ENCODE measurements at places on chromosomes 5 and 9. TPM values are rescaled to one million over a fixed set of nuclear protein-coding genes. Genes with fewer than 3 reads are reported as not detected.

NFIB gene
- total RNA-seq: 9.4 TPM

CATSPER3 gene
- total RNA-seq: 0.39 TPM

NEUROG1 gene
- total RNA-seq: not detected

STXBP1 gene
- total RNA-seq: 39.6 TPM

TMEM215 gene
- total RNA-seq: 3.0 TPM

TAF11L10 gene
- not detected for total RNA-seq

TAL2 gene
- not detected for total RNA-seq

BSPRY gene
- not detected for total RNA-seq

ACOT12 gene
- total RNA-seq: not detected

TCF7 gene
- 2.6 TPM for total RNA-seq

CDC25C gene
- total RNA-seq: 1.6 TPM

N4BP3 gene
- 0.75 TPM for total RNA-seq

FAXDC2 gene
- total RNA-seq: 3.6 TPM

LCN1 gene
- not detected for total RNA-seq

SPOCK1 gene
- 71.0 TPM for total RNA-seq

ORM1 gene
- not detected for total RNA-seq

GRCh38 chr9:36855448-36856315, 178.4 kb downstream of the PAX5 start:
- DNase-seq: no peak

DNA sequence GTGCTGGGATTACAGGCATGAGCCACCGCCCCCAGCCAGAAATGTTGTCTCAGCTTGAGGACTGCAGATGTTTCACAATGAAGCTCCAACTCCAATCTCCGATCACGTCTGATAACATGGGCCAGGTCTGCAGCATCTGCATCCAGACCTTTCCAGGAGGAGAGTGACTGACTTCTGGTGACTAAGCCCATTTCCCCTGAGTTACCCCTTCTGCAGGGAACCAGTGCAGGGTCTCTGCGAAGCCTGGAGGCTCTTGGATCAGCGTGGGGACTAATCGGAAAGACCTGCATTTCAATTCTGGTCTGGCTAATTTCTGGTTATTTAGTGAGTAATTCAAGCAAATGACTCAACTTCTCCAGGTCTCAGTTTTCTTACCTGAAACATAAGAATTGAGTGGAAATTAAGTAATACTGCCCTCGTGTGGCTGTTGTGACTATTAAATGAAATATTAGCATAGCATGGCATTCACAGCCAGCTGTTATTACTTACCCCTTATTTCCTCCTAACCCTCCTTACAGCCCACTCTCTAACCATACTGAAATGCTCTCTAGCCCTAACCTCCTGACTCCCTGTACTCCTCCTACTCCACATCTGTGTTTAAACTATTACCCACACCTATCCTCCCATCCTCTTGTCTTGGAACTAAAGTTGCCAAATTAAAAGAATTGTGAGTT, 2.2 kb upstream of the GNPDA1 start:
- peak; percentile 68 for DNase-seq

- no peak for DNase-seq
Observed at GRCh38 chr9:106616026-106616425, 246.9 kb upstream of the ZNF462 start.

DNA sequence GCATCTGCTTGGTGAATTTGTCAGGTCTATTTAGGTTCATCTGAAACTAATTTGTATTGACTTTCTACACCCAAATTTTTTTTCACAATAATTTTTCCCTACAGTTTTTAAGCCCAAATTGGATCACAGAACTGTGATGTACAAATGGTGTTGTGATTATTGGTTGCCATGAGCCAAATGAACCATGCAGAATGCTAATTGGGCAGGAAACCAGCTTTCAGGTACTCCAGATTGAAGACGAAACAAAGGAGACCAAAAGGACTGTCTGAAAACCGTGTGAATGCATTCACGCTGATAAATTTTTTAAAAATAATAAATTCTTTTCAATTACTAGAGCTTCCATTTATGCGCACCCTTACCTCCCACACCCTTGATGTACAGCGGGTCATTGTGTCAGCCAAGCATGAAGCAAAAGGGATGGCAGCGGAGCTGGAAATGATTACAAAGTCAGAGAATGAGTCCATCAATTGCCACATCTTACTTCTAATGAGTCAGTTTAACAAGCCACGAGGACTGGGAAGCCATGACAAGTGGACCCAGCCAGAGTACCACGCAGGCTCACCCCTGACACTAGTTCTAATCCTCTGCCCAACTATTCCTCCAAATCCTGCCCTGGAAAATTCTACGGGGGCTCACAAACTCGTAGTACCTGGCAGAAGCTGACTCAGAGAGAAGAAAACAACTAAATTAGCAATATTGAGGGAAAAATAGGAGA, 66.5 kb downstream of the SEMA6A start:
- DNase-seq: no peak

DNA sequence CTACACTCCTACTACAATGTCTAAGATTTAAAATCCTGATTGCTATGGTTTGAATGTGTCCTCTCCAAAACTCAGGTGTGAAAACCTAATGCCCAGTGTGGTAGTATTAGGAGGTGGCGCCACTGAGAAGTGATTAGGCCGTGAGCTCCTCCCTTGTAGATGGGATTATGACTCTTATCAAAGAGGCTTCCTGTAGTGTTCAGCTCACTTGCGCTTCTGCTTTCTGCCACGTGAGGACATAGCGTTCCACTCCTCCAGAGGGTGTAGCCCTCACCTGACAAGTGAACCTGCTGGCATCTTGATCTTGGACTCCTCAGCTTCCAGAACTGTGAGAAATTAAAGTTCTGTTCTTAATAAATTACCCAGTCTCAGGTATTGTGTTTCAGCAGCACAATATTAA, 33.0 kb upstream of the WHRN start:
- no peak for DNase-seq

DNA sequence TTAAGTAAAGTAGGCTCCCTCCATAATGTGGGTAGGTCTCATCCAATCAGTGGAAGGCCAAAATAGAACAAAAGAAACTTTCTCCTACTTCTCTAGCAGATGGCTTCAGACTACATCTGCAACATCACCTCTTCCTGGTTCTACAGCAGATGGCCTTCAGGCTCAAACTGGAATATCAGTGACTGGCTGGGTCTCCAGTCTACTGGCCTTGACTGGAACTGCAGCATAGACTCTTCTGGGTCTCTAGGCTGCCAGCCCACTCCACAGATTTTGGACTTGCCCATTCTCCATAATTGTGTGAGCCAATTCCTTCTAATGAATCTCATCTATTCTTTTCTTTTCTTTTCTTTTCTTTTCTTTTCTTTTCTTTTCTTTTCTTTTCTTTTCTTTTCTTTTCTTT, 64.8 kb downstream of the ACER2 start:
- DNase-seq: no peak

GRCh38 chr5:96816991-96817390, 9.2 kb upstream of the ERAP1 start:
- no peak for DNase-seq

- DNase-seq: peak; percentile 94
Observed at GRCh38 chr9:98575379-98576346, 133.1 kb downstream of the GABBR2 start.

- peak; percentile 78 for DNase-seq
Observed at GRCh38 chr9:94675008-94675881, 35.9 kb upstream of the FBP1 start.

DNA sequence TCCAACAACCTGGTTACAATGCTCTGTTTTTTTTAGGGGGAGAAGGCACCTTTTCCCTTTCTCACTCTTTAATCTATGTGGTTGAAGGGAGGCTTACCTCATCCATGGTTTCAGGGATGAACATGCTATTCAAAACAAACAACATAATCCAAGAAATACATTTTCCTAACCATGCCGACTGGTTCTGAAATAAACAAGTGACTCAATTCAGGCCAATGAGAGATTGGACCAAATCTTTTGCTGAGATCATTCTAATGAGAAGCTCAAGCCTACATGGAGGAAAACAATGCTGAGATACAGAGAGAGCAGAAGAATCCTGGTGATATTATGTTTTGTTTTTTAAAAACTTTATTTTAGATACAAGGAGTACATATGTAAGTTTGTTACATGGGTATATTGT, 46.8 kb upstream of the ELL2 start:
- no peak for DNase-seq

DNA sequence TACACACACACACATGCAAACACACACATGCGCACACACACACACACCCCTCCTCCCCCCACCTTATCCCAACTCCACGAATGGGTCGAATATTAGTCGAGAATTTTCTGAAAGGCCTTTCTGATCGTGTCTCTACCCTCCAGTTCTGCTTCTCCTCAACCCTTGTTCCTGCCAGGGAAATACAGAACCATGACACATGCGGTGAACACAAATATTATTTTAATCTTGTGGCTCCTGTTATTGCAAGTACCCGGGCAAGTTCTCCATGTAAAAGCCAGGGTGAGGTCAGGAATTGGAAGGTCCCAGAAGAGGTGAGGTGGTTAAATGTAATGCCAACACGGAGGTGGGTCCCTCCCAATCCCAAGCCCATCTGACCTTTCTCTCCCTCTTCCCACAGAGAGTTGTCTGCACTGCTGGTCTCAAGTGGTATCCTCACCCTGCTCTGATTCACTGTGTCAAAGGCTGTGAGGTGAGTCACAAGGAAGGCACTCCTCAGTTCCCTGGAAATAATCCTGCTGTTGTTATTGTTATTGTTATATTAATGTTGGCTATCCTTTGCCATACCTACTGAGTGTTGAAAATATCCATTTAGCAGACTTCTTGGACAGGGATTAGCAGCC, 223.7 kb downstream of the PAPPA start:
- DNase-seq: peak; percentile 77

GRCh38 chr5:107955321-107955720, 284.6 kb upstream of the EFNA5 start:
- no peak for DNase-seq

DNA sequence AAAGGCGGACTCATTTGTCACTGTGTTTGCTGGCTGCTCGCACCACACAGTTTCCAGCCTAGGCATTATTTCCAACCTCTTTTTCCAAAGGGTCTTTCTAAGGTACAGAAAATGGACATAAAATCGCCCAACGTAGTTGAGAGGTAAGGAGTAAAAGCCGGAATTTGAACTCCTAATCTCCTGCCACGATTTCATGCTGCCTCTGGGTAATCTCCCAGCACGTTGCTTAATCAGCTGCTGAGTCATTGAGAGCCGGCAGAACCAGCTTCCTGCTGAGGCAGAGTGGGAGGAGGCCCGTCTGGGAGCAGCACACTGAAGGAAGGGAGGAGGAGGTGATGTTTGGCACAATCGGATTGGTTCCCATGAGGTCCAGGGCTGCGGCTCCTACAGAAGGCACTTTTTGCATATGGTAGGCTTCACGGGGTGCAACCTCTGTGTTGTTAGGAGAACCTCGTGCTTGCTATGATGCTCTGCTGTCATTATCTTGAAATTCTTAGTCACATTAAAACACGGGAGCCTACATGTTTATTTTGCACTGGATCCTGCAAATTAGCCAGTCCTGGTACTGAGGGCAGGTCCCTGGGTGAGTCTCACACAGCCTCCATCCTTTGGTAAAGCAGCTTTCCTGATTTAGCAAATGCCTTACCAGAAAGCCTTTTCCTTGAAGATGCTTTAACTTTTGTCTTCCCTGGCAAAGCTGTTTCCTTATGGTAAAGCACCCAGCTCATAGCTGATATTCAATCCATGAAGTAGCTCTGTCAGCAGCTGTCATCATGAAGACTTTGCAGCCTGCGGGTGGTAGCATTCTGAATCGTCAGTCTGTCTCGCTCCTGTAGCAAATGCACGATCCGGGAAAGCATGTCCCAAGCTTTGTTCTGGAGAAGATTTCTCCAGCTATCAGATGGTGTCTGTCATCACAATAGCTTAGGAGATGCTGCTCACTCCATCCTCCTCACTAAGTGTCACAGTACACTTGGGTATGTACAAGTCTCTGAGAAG, 191.6 kb upstream of the MSX2 start:
- DNase-seq: peak; percentile 96

- no peak for DNase-seq
Observed at GRCh38 chr5:76144513-76145274, 61.5 kb downstream of the SV2C start.

- DNase-seq: no peak
Observed at GRCh38 chr9:97506306-97506705, 4.8 kb downstream of the TMOD1 start.

GRCh38 chr9:130938652-130939404, at the start of gene FIBCD1:
Gene FIBCD1 (minus strand): TSS chr9:130939247. CDS start chr9:130938607, 640 bp downstream.
- DNase-seq: peak; percentile 18

- DNase-seq: no peak
Observed at GRCh38 chr5:80960531-80961375, 590 bp downstream of the RASGRF2 start.

GRCh38 chr9:75979362-75979761, 88.9 kb downstream of the PCSK5 start:
- DNase-seq: no peak

- peak; percentile 70 for DNase-seq
Observed at GRCh38 chr5:127112347-127112864, 39.1 kb upstream of the C5orf63 start.

DNA sequence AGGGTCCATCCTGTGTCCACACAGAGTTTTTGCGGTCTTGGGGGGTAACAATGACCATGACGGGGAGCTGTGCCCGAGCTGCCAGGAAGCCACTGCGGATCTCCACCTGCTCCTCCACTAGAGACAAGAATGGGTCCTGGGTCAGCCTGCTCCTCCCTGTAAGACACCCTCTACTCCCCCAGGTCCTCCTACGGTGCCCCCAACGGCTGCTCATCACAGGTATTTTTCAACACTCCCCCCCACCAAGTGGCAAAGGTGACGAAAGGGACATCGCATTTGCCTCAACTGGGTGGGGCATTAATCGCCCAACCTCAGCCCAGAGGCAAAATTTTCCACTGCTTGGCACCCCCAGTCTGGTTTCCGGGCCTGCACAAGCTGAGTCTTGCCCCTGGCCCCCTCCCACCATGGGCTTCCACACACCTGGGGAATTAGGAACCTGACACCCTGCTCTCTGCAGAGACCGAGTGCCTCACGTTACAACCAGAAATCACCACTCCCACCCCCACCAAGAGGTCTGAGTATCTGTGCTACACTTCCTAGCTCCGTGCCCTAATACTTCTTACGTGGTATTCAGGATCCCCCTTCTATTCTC, 9.6 kb downstream of the NOL6 start:
- no peak for DNase-seq

DNA sequence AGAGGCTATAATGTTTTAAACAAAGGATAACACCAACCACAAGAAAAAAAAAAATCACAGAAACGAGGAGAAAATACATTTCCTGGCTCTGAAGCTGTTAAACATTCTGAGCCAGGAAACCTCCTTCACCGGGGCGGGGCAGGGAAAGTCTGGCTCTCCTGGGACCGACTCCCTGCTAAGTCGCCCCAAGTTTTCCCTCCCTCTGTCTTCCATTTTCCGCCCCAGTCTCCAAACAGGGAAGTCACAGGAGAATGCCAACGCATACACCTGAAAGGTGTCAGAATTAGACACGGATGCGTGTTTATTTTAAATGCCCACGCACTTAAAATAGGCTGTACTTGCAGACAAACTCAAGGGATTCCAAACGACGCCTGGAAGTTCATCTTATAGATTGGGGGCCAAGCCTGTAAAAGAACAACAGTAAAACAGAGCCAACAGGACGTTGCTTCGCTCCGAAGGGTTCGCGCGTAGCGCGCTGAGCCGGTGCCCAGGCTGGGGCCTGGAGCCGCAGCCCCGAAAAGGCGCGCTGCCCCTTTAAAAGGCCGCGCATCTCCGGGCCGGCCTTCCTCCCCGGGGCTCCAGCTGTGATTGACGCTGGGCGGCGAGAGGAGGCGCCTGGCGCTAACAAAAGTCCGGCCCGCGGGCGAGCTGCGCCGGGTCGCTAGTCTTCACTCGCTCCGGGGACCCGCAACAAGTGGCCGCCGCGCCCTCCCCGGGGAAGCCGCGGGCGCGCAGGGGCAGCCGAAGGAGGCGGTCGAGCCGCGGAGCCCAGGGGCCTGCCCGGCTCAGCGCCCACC, at the start of gene FBXL7:
Gene FBXL7 (plus strand): TSS at position 653 of the 797 bp plus-strand sequence.
- peak; percentile 60 for DNase-seq

- peak; percentile 81 for DNase-seq
Observed at GRCh38 chr5:148186248-148187003, 16.4 kb upstream of the SPINK6 start.
